Lung microvascular endothelial cell (primary cell): ENCODE measurements at places on chromosomes 12 and 14.
A peak's percentile ranks its signal among the peaks of the same experiment; 100 is the strongest.

- DNase-seq, result no peak
Measured at GRCh38 chr14:72480464-72481243, 413.2 kb downstream of the DPF3 start.

DNA sequence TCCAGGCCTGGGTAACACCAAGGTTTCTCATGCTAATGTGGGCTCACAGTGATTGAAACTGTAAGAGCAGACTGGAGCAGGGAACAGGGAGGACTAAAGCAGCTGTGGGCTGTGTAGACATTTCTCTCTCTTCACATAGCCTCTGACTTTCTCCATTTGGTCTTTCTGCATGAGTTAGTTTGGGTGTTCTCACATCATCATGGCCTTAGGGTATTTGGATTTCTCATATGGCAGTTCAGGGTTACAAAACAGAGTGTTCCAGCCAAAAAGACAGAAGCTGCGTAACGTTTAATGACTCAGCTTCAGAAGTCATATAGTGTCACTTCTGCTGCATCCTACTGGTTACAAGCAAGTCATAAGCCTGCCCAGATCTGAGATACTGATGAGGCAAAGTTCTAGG, 52.0 kb upstream of the OSBPL8 start:
- DNase-seq, result peak; percentile 39

- DNase-seq, result peak; percentile 75
Measured at GRCh38 chr14:91303091-91303923, 58.8 kb upstream of the GPR68 start.

DNA sequence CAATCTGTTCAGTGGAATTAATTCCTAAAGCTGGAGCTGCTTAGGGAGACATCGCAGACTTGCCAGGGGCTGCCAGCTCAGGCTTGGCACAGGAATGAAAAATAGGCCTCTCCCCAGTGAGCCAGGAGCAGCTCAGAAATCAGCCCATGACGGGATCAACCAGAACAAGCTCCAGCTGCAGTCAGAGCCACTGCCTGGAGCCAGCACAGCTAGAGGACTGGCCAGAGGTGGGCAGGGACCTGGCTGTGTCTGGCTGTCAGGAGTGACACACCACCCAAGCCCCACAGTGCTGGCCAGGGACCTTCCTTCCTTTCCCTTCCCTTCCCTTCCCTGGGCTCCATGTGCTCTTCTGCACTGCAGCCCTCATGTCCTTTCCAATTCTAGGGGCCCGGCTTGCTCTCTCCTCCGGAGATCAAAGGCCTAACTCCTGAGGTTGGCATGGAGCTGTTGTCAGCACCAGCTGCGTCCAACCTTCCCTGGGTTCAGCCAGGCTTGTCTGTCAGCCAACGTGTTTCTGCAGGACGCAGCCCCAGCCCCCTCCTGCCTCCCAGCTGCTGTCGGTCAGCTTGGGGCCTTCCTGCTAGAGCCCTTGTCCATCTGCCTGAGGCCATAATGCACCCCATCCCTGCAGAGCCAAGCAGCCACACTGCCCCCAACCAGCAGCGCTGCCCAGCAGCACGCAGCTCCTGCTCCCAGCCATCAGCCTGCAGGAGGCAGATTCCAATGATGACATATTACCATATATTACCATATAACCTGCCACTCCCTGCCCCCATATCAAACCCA, 149.3 kb downstream of the CALM1 start:
- peak; percentile 48 for DNase-seq

GRCh38 chr12:130288691-130289090, 49.0 kb upstream of the PIWIL1 start:
- no peak for DNase-seq

DNA sequence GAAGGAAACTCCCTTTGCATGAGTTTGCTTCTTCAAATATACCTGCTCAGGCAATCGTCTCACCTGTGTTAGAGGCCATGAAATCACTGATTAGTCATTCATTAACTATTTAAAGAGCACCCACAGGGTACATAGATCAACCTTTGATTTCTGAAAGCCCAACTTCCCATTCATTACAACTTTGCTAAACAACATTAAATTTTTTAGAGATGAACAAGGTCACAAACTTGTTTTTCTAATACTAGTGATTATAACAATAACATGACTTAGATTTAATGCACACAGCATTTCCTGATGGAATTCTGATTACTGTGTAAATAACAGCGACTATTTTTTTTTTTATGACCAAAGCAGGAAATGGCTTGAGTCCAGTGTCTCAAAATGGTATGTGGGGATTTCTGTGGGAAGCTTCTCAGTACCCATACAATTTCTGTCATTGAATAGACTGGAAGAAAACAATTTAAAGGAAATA, 5.4 kb upstream of the ERO1A start:
- peak; percentile 70 for DNase-seq

DNA sequence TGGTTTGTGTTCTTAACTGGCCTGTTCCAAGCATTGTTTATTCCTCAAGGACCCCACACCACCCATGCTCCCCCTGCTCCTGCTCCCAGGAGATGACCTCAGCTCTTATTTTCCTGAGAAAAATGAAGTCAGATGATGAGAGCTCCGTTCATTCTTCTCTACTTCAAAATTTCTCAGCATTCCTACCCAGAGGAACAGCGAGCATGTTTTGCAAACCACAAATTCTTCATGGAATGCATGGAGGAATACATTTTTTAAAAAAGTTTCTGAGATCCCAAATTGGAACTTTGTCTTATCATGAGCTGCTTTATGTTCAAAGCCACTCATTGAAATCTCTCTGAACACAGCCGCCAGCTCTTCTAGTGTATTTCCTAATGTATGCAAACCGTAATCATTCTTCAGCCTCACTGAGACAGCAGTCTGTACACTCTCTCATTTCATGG, 44.9 kb downstream of the SYNE2 start:
- DNase-seq, result no peak

GRCh38 chr12:45130881-45131281, 80.0 kb upstream of the DBX2 start:
- peak; percentile 69 for DNase-seq

GRCh38 chr12:27460471-27460978, 14.0 kb downstream of the SMCO2 start:
- DNase-seq, result peak; percentile 34

- DNase-seq, result no peak
Measured at GRCh38 chr14:99055816-99056215, 216.2 kb downstream of the BCL11B start.

DNA sequence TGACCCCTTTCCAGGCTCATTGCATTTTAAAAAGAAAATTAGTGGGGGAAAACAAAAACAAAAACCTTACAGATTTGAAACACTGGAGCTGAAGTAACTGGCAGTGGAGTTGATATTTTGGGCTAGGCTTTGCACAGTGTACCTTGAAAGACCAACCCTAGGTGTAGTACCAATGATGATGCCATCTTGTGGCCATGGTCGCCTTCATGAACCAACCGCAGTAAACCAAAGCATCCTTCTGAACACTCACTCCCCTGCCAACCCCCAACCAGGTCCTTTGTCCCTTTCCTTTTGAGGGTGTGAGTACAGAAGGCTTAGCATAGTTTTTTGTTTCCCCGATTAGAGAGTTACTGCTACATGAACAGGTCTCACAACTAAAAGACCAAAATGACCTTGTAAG, 5.9 kb downstream of the TOMM20L start:
- DNase-seq, result no peak

DNA sequence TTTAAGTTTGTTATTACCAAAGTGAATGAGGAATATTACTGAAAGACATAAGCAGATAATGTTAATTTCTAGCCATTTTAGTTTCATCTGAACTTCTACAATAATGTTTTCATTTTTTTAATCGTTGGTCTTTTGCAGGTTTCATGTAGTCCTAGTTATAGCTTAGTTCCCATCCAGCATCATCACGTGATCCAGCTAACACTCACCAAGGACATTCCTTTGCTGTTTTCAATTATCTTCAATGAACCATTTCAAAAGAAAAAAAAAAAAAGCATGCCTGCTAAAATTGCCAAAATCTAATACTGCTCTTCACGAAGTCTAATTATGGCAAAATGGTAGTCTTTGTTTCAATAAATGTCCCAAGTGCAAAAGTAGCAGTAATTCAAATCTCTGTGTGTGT, 187.7 kb upstream of the ATXN7L3B start:
- DNase-seq, result no peak

DNA sequence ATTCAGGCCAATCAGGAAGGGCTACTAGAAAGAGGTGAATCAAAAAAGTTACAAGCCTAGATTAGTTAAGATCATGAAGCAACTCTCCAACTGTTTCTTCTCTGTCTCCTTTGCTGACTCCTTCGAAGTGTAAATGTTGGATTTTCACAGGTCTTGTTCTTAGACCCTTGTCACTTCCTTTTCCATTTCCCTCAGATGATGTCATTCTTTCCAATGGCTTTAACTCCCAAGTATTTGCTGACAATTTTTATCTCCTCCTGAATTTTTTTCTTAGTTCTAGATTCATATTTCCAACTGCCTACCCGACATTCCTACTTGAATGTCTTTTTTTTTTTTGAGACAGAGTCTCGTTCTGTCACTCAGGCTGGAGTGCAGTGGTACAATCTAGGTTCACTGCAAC, 10.8 kb downstream of the GAS2L3 start:
- peak; percentile 22 for DNase-seq

DNA sequence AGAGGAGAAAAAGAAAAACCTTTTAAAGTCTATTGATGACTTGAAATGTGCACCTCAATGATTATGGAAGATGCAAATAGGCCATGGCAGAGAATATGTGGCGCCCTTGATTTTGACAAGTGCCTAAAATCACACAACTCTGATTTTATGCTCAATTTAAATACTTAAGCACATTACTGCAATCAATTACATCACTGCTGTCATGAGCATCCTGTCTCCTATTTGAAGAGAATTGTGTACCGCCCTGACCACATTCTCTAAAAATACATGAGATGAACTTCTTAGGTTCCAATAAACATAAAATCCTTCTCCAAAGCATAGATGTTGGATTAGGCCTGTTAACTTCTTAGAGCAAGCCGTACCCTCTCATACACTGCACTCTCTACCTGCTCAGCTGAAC, 1.6 kb downstream of the TXNDC16 start:
- no peak for DNase-seq

- no peak for DNase-seq
Measured at GRCh38 chr12:11724888-11725311, 75.4 kb downstream of the ETV6 start.

DNA sequence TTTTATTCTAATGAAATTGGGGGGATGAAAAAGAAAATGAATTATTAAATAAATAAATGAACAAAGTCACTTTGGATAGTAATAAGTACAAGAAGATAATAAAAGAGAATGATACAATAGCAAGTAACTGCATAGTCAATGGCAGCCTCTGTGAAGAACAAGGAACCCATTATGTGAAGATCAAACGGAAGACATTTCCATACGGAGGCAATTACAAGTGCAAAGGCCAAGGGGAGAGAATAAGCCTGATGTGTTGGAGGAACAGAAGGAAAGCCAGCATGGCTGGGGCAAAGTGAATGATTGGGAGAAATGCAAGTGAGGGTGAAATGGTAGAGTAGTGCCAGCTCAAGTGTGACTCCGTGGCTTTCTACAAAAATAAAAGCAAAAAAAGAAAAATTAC, 43.9 kb upstream of the CHPT1 start:
- no peak for DNase-seq

DNA sequence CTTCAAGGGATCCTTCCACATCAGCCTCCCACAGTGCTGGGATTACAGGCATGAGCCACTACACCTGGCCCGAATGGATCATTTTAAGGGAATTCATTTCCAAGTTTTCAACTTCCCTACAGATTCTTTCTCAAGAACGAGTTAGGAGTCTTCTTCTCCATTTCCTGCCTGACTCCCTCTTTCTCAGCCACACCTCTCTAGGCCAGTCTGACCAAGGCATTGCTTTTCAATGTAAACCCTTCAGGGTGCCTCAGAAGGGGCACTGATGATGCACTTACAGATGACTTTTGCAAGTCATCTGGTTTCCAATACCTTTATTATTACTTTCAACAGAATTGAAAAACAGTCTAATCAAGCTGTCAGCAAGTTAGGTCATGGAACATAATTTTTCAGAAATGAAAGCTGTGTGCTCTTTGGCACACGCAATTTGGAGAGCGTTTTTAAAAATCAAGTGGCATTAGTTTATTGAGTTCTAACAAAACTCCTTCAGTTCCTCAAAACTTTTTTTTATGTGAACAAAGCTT, 47.2 kb downstream of the SVOP start:
- no peak for DNase-seq

DNA sequence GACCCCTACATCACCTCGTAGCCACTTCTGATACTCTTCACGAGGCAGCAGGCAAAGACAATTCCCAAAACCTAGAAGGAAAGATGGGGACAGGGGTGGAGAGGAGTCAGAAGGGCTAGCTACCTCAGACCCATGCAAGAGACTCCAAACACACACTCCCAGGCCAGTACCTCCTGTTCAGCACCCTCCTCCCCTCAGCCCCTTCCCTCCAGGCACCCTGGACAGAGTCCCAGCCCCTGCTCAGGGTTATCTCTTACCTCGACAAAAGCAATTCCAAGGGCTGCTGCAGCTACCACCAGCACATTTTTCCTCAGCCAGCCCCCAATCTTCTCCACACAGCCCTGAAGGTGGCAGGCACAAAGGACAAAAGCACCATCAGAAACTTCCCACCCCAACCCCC, 3.3 kb downstream of the CD63 start:
- DNase-seq, result no peak

- peak; percentile 68 for DNase-seq
Measured at GRCh38 chr12:124381456-124382296, 86.8 kb downstream of the RFLNA start.
